ENCODE measurements at places on chromosomes 4 and X.
A peak's percentile ranks its signal among the peaks of the same experiment; 100 is the strongest.

- no peak for DNase-seq
These were observed 243.9 kb downstream of the UNC5C start for GRCh38 chr4:95304898-95305297.

GRCh38 chrX:8201896-8202331 is 30.8 kb upstream of the VCX2 start:
- DNase-seq = no peak

DNA sequence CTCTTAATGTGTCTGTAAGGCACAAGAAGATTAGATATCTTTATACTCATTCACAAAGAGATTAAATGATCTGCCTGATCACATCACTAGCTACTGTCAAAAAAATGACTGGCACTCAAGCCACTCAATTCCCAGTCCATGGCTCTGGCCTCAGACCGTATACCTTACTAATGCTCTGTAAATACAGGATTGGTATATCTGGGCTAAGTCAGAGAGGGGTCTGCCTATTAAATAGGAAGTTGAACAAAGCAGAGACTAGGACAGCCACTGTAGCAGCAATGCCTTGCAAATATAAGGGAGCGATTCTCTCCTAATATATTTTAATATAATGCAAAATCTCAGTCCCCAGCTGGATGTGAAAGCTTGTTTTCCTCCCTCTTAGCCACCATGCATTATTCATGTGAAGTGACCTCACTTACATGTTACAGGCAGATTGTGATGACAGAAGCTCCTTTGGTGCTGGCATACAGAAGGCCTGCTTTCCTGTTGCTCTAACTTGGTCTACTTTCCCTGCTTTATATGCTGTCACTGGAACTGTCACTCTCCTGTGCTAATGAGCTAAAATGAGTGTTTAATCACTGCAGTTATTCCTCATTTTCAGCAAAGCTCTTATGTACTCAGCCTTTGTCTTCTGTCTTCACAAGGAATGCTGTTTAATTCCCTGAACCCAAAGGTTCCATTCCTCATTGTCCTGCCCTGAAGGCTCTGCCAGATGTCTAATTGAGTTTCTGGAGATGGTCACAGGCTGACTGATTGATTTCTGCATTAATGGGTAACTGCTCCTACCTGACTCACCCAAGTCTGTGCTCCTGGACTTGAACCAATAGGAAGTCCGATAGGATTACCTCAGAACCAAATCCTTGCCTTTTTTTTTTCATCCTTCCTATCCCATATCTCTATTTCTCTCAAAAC is 578.2 kb downstream of the KLHL13 start:
- no peak for DNase-seq

GRCh38 chr4:108204518-108204917 is 35.8 kb upstream of the LEF1 start:
- DNase-seq = no peak

- DNase-seq = peak; percentile 74
These were observed 63.6 kb downstream of the SPINK2 start for GRCh38 chr4:56757821-56758411.

GRCh38 chrX:17192106-17192505 is 182.9 kb upstream of the NHS start:
- DNase-seq = no peak

- no peak for DNase-seq
These were observed 118.1 kb upstream of the NEIL3 start for GRCh38 chr4:177191586-177191985.

DNA sequence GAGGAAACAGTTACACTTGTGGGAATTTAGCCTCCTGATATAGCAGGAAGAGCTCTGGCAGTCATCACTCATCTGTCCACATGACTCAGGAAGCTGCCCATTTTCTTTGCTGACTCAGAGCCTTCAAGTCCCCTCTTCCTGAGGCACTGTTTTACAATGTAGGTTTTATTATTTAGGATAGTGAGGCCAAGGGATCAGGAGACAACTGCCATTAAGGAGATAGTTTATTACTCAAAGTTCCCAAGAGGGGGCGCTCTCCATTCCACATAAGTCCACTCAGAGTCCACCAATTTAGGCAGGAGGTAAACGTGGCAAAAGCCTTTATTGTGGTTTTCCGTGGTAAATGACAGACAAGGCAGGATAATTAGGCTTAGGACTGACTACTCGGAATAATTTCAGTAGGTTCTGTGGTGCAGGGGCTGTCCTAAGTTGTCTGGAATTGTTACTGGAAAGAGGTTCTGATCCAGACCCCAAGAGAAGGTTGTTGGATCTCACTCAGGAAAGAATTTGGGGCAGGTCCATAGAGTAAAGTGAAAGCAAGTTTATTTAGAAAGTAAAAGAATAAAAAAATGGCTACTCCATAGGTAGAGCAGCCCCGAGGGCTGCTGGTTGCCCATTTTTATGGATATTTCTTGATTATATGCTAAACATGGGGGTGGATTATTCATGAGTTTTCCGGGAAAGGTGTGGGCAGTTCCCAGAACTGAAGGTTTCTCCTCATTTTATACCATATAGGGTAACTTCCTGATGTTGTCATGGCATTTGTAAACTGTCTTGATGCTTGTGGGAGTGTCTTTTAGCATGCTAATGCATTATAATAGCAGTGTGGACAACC is 96.0 kb upstream of the RAB40AL start:
- DNase-seq = no peak

DNA sequence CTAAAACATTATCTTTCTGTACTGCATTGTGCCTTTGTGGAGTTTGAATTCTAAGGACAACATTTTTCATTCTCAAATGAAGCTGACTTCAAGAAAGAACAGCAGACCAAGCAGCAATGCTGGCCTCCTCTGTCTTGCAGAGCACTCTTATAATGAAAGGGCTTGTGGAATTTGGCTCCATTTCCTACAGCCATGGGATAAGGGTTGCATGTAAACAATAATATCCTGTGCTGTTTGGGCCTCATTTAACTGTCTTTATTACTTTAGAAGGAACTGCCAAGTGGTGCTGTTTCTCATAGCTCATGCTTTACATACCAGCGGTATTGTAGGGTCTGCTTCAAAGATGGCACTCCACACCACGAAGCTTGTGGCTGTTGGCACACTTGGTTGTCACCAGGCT is 111.4 kb upstream of the EOLA2 start:
- DNase-seq = no peak

DNA sequence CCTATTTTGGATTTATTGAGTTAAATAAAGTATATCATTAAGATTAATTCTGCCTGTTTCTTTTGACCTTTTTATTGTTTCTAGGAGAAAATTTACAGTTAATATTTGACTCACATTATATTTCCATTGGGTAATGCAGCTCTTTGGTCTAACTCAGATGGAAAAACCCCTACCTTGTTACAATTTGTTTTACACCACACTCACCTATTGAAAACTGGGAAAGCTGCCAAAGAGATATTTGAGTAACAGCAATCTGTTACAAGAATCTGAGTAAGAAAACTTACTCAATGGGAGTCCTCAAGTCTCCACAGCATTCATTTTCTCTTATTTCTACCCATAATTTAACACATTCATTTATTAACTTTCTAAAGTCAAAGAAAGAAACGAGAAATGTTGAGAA is 108.0 kb upstream of the TLL1 start:
- DNase-seq = no peak

DNA sequence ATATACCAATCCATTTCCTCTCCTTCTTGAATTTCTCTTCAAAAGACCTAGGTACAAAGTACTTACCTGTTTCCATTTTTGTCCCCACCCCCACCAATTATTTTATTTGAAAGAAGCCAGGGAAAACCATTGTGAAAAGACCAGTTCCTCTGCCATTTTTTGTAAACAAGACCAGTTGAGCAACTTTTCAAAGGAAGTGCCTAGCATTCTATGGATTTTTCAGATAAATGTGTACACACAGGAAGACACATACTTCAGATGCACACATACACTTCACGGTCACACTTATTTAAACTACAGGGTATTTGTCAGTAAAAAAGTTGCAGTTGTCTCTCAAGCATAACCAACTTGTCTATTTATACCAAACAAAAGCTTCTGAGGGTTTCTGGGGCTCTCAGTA is 587.2 kb upstream of the KLHL4 start:
- no peak for DNase-seq

- DNase-seq = no peak
These were observed 38.1 kb upstream of the ATXN3L start for GRCh38 chrX:13357925-13358324.

DNA sequence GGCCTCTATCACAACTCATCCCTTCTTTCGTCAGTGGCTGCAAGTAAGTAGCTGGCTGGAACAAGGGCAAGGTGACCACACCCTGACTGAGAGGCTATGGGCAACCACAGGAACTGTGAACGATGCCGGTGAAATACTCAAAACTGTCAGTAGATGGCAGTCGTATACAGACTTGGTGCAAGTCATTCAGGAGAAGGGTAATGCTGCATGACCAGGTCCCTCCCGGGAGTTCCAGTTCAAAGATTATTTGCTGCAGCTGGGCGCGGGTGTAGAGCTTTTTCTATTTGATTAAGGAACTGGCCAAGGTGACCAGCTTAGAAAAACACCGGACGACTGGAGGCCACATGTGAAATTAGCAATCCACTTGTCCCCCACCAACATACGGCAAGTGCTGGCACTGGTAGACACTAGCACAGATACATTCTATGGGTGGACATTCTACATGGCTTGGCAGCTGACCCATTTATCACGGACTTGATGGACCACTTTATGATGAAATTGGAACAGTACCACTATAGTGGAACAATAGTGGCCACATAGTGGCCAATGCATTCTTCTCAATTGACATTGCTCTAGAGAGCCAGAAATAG is 726.6 kb downstream of the TRAM1L1 start:
- no peak for DNase-seq

- no peak for DNase-seq
These were observed 64.5 kb downstream of the CPE start for GRCh38 chr4:165443276-165443675.

- DNase-seq = no peak
These were observed 166.8 kb upstream of the HCCS start for GRCh38 chrX:10944136-10944885.

- DNase-seq = no peak
These were observed 23.5 kb upstream of the IRAK1 start for GRCh38 chrX:154043003-154043763.

GRCh38 chr4:164956766-164957643 is 20.5 kb downstream of the TRIM61 start:
- peak; percentile 70 for DNase-seq

DNA sequence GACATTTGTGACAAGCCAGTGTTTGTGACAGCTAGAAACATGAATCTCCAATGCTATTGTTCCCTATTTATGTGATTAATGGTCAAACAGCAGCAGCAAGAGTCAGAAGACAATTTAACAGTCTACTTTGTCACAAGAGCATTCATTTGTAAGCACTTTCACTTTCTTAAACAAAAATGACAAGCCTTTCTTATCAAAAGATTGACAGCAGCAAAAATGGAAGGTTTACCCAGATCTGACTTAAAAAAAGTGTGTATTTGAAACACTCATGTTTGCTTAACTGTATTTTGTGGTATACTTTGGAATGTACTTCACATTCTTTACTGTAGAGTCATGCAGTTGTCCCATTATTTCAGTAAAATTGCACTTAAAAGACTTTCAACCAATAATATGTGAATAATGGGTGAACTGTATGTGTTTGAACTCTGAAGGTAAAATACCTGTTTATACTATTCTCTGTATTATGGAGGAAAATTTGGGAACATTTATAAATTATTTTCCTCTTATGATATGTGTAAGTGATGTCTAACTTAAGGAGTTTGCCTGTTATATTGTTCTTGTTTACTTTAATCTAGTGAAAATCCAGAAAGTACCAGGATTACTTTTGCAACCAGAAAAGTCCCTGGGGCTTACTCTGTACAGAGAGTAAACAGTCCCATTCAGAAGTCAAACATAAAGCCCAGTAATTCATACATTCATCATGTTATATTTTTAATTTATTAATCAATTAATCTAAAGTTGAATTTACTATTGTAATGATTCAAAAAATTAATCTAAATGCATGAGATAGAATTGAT is 314.9 kb upstream of the TRAM1L1 start:
- no peak for DNase-seq

GRCh38 chrX:65602221-65602560 is 65.3 kb upstream of the MSN start:
- no peak for DNase-seq

DNA sequence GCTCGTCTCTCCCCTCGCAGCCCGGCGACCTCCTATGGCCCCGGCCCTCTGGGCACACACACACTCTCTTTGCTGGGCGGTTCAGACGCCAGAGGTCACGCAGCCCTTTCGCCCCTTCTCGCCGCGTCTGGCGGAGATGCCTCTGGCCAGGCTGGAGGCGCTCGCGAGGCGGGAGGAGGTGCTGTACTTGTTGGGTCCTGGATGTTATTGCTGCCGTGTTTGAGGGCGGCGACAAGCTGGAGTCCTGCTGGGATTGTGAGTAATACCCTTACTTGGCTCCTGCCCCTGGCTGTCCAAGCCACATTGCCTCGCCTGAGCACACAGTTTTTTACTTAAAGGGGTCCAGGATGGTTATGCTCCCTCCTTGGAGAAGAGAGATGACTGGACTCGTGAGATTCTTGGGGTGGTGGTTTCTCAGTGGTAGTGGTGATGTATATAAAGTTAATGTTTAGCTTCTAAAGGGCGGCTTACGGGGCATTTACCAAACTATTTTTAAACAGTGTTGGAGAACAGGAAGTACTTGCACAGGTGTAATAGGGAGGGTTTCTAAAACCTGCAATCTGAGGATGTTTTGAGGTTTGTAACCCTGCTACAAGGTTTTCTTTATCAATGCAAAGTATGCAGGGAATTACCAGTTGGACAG is 572 bp downstream of the USP53 start:
- DNase-seq = no peak

DNA sequence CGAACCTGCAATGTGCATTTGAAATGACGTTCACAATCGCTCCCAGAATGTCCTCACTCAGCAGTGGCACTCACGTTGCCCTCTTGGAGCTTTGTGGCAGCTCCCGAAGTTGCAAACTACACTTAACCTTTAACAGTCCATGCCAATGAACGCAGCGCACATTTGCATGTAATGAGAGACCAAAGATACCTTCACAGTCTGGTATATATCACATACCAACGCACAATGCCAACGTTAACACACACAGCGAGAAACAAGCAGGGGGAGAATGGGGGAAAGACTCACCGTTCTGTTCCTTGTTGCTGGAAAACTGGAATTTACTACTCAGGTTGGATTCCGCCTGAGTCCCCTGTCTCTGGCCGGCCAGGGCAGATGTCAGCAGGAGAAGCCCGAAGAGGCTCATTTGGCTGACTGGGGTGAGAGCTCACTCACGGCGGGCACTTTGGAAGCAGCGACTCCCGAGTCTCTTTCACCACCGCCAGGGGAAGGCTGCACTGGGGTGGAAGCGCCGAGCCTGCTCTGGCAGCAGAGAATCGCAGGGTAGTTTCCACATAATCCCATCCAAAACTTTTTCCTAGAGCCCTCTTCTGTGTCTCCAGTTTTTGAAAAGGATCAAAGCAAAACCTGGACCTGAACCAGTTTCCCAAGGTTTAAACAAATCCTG is 966 bp downstream of the PDGFC start:
- no peak for DNase-seq
